Occipital lobe (tissue), 3 donors: ENCODE measurements at places on chromosomes 16 and 17.

DNA sequence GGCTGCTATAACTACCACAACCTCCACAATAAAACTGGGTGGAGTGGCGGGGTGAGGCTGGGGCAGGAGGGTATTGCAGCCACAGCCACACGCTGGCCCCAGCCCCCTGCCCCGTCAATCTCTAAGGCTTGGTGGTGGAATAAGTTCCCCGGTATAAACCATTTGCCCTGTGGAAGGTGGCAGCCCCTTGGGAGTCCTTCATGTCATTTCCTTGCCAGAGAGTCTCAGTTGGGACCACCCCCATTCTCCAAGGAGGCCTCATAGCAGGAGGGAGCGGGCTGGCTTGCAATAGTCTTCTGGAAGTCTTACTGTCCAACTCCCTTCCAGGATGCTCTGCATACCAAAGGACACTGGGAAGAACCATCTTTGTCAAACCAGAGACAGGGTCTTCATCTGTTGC is 19.4 kb downstream of the CD300A start:
- no peak for DNase-seq

- DNase-seq: no peak
Measured at GRCh38 chr16:54135361-54136275, 151.0 kb downstream of the IRX3 start.

GRCh38 chr17:80261159-80261894 is 675 bp downstream of the RNF213 start:
- DNase-seq: peak; percentile 33

- DNase-seq: no peak
Measured at GRCh38 chr16:66486199-66486772, 59.2 kb downstream of the BEAN1 start.
